Stimulated activated CD4-positive, alpha-beta T cell treated with anti-CD3 and anti-CD28 coated beads, Interleukin-15, amount 100 ng/mL, for 48 hours (primary cell): ENCODE measurements at places on chromosomes 3 and 15.

GRCh38 chr3:5314897-5315296 lies 127.4 kb downstream of the EDEM1 start:
- no peak for DNase-seq

- DNase-seq = no peak
Measured at GRCh38 chr3:100044369-100044768, 69.9 kb downstream of the FILIP1L start.

DNA sequence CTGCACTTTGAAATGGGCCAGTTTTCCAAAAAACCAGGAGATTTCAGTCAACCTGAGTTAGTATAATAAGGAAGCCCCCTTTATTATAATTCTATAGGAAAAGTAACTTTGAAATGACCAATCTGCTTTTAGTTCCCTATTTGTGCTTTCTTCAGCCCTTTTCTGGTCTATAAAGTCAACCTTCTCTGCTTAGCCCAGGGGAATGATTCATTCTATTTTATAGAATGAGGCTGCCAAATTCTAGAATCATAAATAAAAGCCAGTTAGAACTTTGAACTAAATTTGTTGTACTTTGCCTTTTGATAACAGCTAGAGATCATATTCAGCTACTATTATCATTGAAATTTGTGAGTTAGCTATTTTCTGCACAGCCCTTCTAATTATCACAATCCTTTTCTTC lies 24.7 kb downstream of the CIP2A start:
- no peak for DNase-seq

DNA sequence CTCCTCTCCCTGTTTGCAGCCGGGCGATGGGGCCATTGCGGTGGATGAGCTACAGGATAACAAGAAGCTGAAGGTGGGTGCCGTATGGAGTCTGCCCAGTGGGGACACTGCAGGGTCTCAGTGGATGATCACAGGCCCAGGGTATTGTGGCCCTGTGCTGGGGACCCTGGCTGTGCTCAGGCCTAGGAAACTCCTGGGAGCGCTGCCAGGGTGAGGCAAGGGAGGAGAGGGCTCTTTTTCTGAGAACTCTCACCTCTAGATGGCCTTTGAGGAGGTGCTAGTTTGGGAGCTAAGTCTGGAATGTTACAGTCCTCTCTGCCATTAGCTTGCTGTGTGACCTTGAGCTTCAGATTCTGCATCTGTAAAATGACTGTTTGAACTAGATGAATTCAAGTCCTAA lies 16.4 kb downstream of the SLC24A1 start:
- DNase-seq = no peak

DNA sequence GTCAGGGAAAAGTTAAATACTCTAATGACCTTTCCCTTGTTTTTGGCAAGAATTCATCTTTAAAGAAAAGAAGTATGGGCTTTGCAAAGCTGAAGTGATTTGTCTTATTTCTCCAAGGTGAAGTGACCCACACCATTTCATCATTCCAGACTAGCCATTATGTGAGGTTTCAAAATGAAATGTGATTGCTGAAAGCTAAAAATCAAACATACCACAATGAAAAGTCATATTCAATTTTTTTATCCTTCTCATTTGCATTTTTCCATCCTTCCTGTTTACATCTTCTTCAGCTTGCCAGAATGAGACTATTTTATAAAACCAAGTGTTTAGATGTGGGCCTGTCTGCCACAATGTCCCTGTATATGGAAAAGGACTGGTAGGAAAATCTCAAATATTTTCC lies 142.3 kb upstream of the STRIT1 start:
- DNase-seq = no peak

- no peak for DNase-seq
Measured at GRCh38 chr15:64105113-64105704, 9.4 kb downstream of the SNX1 start.

DNA sequence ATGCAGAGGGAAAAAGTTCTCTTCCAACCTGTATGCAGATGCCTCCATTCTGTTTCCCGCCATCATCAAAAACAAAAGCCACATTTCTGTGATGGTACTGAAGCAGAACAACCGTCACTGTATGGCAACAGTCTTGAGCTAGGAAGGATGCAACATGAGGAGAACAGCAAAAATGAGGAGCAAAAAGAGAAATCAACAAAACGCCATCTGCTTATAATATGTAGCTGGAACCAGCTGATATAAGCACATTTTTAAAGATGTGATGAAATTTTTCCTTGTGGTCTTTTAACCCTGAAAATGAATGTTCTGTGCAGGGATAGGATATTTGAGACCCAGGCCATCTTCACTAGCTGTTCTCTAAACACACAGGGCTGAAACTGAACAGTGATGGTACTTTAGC lies 287.0 kb downstream of the ZIC4 start:
- no peak for DNase-seq

DNA sequence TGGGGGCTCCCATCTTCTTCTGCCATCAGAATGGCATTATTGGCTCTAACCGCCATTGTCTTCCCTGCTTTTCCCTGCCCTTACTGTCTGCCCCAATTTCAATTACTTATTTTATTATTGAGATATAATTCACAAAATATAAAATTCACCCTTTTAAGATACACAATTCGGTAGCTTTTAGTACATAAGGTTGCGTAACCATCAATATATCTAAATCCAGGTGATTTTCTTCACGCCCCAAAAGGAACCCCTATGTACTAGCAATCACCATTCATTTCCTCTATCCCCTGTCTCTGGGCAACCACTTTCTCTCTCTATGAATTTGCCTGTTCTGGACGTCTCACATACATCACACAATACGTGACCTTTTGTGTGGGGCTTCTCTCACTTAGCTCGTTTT lies 18.0 kb downstream of the RBP2 start:
- no peak for DNase-seq

- no peak for DNase-seq
Measured at GRCh38 chr3:9916346-9916733, 558 bp upstream of the IL17RC start.

DNA sequence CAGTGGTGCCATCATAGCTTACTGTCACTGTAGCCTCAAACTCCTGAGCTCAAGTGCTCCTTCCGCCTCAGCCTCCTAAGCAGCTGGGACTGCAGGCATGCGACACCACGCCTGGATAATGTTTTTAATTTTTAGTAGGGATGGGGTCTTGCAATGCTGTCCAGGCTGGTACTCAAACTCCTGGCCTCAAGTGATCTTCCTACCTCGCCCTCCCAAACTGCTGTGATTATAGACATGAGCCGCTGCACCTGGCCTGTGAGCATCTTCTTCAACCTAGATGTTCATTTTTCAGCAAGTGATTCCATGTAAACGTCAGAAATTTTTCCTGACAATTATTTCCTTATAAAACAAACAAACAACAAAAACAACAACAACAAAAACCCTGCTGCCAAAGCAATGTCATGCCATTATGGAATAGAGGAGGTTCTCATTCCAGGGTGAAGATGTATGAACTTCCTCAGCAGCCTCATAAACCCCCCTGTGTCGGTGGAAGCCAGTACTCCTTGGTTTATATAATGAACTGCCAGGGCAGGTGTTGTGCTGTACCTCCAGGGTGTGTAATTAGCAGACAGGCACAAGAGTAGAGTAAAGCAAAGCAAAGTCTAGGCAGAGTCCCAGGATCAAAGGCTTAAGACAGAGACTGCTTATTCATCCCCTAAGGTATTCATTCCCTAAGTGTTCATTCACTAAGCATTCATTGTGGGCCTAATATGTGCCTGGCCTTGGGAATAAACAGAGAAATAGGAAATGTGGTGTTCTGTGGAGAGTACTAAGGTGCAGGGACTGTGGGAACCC lies 44.6 kb downstream of the NR2C2 start:
- DNase-seq = no peak

DNA sequence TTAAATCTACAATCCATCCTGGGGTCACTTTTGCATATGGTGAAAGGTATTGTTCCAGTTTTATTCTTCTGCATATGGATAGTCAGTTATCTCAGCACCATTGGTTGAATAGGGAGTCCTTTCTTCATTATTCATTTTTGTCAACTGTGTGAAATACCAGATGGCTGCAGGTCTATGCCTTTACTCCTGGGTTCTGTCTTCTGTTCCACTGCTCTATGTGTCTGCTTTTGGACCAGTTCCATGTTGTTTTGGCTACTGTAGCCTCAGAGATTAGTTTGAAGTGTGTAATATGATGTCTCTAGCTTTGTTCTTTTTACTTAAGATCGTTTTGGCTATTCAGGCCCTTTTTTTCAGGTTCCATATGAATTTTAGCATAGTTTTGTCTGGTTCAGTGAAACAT lies 795.8 kb downstream of the OTOL1 start:
- no peak for DNase-seq

DNA sequence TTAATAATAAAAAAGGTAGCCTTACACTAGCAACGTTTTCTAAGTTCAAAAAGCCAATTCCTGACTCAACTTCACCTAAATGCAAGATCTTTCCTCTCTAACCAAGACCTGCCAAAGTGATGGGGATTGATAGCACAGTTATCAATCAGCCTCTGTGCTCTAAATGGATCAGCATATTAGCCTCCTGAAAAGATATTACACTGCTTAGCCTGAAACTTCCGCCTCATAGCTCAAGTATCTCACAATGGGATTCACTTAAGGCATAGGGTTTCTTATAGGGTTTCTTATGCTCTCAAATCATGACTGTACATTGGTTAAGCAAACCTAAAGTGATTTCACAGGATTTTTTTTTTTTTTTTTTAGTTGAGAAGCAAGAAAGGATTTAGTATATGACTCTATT lies 436 bp upstream of the SLC9A9 start:
- no peak for DNase-seq

DNA sequence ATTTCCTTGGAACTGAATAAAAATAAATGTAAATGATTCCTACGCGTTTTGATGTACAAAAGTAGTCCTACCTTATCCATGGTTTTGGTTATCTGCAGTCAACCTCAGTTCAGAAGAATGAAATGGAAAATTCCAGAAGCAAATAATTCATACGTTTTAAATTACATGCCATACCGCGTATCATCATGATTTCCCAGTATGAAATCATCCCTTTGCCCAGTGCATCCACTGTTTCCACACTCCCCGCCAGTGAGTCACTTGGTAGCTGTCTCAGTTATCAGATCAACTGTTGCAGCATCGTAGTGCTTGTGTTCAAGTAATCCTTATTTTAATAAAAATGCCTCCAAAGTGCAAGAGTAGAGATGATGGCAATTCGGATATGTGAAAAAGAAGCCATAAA lies 9.1 kb upstream of the MFSD1 start:
- DNase-seq = no peak

GRCh38 chr3:165521131-165521871 lies 315.9 kb downstream of the BCHE start:
- DNase-seq = no peak

DNA sequence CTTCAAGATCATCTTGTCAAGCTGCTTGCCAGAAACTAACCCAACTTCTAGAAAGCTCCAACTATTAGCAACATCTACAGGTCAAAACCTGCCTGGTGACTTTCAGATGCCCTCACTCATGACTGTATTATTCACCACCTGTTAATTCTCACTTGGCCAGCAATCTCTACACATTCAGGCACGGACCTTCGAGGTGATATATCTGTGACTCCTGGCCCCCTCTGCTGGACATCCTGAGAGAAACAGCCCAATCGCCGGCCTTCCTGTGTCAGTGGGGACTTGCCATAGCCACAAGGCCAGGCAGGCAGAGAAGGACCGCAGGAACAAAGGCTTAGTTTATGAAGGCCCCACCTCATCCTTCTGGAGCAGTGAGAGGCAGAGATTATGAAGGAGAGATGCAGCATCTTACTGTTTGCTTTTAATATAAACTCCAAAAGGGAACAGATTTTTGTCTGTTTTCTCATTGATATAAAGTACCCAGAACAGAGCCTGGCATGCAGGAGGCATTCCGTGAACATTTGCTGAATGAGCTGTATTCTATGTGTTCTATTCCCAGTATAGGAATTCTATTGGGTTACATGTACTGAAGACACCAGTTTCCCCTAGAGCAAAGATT lies 24.4 kb upstream of the OCA2 start:
- peak; percentile 24 for DNase-seq

DNA sequence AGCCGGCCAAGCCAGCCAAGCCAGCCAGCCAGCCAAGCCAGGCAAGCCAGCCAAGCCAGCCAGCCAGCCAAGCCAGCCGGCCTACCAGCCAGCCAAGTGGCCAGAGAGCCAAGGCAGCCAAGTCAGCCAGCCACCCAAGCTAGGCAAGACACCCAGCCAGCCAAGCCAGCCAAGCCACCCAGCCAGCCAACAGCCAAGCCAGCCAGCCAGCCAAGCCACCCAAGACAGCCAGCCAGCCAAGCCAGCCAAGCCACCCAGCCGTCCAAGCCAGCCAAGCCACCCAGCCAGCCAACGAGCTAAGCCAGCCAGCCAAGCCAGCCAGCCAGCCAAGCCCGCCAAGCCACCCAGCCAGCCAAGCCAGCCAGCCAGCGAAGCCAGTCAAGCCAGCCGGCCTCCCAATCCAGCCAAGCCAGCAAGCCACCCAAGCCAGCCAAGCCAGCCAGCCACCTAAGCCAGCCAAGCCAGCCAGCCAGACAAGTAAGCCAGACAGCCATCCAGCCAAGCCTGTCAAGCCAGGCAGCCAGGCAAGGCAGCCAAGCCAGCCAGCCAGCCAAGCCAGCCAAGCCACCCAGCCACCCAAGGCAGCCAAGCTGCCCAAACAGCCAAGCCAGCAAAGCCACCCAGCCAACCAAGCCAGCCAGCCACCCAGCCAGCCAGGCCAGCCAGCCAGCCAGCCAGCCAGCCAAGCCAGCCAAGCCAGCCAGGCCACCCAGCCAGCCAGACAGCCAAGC lies 200.5 kb downstream of the GOLGA6L6 start:
- no peak for DNase-seq

DNA sequence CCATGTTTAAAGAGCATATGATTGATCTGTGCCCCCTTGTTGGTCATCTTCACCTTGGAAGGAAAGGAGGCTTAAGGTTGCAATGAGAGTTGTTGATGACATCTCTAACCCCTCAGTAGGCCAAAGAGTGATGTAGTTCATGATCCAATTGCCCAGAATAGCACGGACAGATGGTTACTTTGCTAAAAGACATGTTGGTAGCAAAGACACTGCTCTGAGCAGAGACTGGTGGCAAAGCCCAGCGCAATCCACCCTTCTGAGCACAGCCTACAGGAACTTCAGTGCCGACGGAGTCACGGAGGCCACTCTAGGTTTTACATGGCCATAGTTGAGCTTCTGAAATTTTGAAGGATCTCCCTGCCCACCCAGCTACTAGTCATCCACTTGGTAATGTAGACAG lies 21.8 kb downstream of the FBXO45 start:
- no peak for DNase-seq

DNA sequence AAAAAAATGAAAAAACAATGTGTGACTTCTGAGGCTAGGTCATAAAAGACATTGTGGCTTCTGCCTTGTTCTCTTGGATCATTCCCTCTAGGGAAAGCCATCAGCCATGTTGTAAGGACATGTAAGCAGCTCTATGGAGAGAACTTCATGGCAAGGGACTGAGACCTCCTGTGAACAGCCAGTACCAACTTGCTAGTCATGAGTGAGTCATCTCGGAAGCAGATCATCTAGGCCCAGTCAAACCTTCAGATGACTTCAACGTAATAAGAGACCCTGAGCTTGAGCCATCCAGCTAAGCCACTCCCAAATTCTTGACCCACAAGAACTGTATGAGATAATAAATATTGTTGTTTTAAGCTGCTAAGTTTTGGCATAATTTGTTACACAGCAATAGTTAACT lies 4.9 kb downstream of the MON1A start:
- DNase-seq = no peak

- no peak for DNase-seq
Measured at GRCh38 chr3:100740207-100740606, 30.9 kb downstream of the TFG start.

GRCh38 chr15:32717426-32718226 lies at the start of gene GREM1:
GREM1 (plus strand) TSS chr15:32718004; CDS start chr15:32730691, 12,687 bp downstream.
- DNase-seq = no peak

GRCh38 chr15:63408524-63408923 lies 26.9 kb upstream of the CA12 start:
- no peak for DNase-seq

- DNase-seq = no peak
Measured at GRCh38 chr3:57917601-57918000, 90.6 kb upstream of the FLNB start.
